Testis (tissue), 5 donors: ENCODE measurements at places on chromosomes 2 and 18. TPM values are rescaled to one million over a fixed set of nuclear protein-coding genes. Genes with fewer than 3 reads are reported as not detected.

Gene PDE6D
- 102 TPM for polyA plus RNA-seq

Gene SPOPL
- 9.1 TPM for polyA plus RNA-seq

Gene KLHL41
- polyA plus RNA-seq, result 11.7 TPM

Gene SCN7A
- 3.3 TPM for polyA plus RNA-seq

Gene INHBB
- 46.1 TPM for polyA plus RNA-seq

Gene RPRM
- 2.9 TPM for polyA plus RNA-seq

Gene REG3A
- polyA plus RNA-seq, result not detected

Gene CRYGC
- 2.7 TPM for polyA plus RNA-seq

Gene CYP27C1
- polyA plus RNA-seq, result 0.47 TPM

Gene IL36A
- not detected for polyA plus RNA-seq

Gene KHK
- polyA plus RNA-seq, result 11.5 TPM
